DMS153 (cell line): ENCODE measurements at places on chromosomes 3 and 15.

GRCh38 chr15:52234596-52235541 lies 43.7 kb upstream of the GNB5 start:
- DNase-seq = no peak

DNA sequence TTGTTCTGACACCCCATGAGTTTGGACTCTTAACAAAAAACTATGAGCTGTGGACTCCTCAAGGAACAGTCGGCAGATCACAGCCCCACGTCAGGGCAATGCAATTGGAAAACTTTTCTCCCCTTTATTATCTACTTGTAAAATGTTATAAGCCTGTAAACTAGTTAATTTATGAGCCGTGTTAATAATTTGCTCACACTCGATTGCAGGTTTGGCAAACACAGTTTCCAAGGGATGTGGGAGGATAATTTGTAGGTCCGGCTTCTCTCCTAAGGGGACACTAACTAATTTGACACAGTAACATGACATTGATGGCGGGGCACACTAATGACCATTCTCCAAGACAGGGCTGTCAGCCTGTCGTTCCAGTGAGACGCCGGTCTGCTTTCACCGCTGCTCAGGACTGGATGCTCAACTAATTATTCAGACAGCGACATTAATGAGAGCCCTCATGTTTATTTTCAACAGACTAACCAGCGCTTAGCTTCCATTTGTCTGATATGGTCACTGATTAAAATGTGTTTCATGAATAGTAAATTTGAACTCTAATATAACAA lies 222.1 kb downstream of the FOXP1 start:
- DNase-seq = no peak

GRCh38 chr3:48400824-48401433 lies 28.9 kb downstream of the FBXW12 start:
- DNase-seq = peak; percentile 1

- DNase-seq = no peak
These were observed 146.6 kb upstream of the ARHGEF26 start for GRCh38 chr3:153974614-153975013.

GRCh38 chr3:103684904-103685303 lies 1250.1 kb downstream of the ZPLD1 start:
- DNase-seq = no peak

DNA sequence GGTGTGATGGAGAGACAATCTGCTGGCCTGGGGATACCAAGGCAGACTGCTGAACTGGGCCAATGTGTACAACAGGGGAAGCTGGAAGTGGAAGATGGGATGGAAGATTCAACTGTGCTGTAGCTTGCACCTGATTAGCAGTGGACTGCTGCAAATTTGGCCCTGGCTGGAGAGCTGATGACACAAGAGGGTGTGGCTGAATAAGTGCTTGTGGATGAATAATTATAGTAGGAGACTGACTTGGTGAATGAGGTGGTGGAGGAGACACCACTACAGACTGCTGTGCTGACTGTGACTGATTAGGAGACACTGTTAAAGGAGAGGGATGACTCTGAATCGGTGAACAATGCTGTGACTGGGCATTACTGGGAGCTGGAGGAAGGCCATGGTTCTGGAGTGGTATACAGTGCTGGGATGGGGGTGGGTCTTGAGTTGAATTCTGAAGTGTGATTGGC lies 52.5 kb downstream of the PHC3 start:
- no peak for DNase-seq

DNA sequence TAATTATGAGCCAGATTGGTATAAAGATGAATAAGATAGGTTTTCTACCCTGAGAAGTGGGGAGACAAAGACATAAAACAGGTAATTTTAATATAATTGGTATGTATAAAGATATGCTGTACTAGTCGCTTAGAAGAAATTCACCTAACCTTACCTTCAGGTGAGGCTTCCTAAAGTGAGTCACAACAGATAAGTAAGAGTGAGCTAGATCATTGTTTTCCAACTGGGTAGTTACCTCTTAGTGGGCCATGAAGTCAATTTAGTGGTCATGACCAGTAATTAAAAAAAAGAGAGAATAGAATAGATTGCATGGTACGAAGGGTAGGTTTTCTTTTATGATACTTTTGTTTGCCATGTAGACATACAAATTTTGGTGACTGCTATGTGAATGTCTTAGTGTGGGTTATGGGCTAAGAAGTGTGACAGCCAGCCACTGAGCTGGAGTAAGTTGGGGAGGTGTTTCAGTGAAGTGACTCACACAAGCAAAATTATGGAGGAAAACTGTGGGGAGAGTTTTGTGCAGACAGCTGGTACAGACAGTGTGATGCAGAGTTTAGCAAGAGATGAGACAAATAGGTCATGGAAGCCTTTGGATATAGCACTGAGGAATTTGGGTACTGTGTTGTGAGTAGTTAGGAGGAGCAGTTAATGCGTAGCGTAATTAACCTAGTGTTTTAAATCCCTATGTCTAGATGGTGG lies 8.2 kb downstream of the TRNT1 start:
- no peak for DNase-seq

DNA sequence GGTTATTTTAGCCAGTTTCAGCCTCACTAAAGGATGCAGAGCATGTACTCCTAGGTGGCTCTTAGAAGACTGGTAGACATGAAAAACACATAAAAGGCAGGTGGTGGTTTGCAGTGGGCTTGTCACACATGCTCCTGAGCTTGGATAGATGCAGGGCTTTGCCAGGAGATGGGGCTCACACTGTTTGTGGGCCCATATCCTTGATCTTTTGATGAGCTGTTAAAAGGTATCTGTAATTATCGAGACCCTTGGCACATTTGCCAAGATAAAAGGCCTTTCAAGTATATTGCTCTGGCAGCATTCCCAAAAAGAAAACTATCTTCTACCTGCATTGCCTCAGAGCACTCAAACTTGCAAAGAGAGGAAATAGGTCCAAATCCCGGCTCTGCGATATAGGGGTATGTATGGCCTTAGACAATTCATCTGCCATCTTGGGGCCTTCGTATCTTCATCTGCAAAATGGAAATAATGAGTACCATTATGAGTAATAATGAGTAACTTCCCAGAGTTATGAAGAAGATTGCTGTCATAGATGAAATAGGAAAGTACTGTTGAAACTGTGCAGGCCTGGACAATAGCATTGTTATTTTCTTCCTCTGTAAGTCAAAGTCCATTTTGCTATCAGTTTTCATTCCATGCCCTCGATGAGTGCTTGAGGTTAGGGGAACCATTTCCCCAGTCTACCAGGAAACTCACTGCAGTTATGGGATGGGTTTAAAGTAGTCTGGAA lies 172.7 kb downstream of the SYNPR start:
- DNase-seq = no peak

- no peak for DNase-seq
These were observed 27.0 kb upstream of the CD200R1L start for GRCh38 chr3:112873632-112874031.

DNA sequence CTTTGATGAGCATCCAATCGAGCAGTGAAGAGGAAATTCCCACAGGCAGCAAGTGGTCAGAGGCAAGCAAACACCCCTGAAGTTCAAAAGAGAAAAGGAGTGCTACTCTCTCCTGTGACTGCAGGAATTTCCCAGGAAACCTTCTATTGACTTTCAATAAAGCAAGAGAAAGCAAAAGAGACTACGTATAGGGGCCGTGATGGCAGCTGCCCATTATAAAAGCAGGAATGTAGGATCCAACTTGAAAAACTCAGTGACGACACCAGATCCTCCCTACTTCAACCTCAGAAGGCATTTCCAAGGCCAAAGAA lies 53.1 kb upstream of the IP6K2 start:
- DNase-seq = no peak

- no peak for DNase-seq
These were observed 3.4 kb upstream of the KNL1 start for GRCh38 chr15:40590667-40591050.

GRCh38 chr3:171255236-171255806 lies 204.9 kb downstream of the TNIK start:
- no peak for DNase-seq

DNA sequence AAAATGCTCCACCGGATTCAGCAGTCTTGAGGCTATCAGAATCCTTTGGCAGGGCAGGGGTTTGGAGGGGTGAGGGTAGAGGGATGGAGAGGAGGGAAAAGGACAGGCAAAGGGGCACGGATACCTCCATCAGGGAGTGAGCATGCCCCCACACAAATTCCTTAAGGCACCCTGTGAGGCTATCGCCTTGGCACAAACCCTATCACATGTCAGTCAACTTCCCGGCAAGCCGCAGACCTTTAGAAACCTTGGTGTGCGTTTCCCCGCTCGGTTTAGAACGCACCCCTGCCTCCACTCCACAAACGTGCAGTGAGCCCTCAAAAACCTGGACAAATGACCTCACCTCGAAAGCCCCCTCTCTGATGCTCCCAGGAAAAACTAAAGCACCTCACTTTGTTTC lies 422 bp upstream of the SETMAR start:
- DNase-seq = no peak

DNA sequence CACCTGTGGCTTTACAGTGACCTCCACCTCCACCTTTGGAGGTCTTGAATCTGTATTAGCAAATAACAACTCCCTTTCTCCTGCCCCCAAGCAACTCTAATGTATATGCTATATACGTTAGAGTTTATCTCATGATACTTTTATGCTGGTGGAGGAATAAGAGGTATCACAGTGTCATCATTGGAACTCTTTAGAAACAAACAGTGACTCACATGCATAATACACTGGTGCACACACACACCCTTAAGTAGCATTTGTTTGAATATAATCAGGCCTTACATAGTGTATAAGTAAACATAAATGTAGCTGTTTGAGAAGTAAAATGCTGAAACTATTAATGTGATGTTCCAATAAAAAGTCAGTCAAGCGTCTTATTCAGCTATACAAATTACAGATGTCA lies 280.2 kb upstream of the C2CD4B start:
- no peak for DNase-seq
